ENCODE measurements at places on chromosomes 16 and 17. TPM values are rescaled to one million over a fixed set of nuclear protein-coding genes. Genes with fewer than 3 reads are reported as not detected.

Gene CHST5
- total RNA-seq = not detected

Gene ADAD2
- total RNA-seq = not detected

Gene TPSD1
- not detected for total RNA-seq

Gene GRIN2A
- total RNA-seq = not detected

Gene SAMD14
- 8.9 TPM for total RNA-seq

Gene ASPHD1
- total RNA-seq = 11.2 TPM

Gene OTOP2
- not detected for total RNA-seq

Gene ABCC11
- not detected for total RNA-seq

Gene ACAP1
- not detected for total RNA-seq

Gene NPIPA3
- total RNA-seq = not detected

Gene TM4SF5
- not detected for total RNA-seq

Gene ERN1
- 5.2 TPM for total RNA-seq

Gene TMED6
- total RNA-seq = not detected

Gene TIMP2
- total RNA-seq = 183 TPM

Gene TNP2
- total RNA-seq = not detected

Gene PRSS33
- not detected for total RNA-seq

Gene SRL
- total RNA-seq = not detected

Gene TOX3
- not detected for total RNA-seq

Gene GHDC
- 22.5 TPM for total RNA-seq

Gene TMIGD1
- not detected for total RNA-seq

Gene KRTAP16-1
- total RNA-seq = not detected

Gene HAP1
- not detected for total RNA-seq

Gene XYLT2
- total RNA-seq = 54.1 TPM
